ENCODE measurements at places on chromosomes 12 and 14.

DNA sequence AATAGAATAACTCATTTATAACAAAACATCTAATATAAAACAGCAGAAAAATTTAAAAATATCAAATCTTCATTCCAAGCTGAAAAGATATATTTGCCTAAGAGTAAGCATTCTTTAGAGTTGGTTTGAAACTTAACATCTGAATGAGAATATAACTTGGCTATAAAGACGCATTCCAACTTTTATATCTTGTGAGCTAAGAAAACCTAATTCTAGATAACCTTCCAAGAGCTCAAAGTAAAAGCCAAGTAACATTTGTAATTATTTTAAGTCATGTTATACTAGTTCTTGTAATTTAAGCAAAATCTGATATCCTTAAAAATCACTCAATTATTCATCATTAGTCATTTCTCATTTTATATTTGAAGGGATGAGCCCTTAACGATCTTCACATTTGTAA is 368.9 kb downstream of the C12orf50 start:
- no peak for DNase-seq

- DNase-seq, result no peak
These were observed 65.5 kb downstream of the KSR2 start for GRCh38 chr12:117903110-117903840.

DNA sequence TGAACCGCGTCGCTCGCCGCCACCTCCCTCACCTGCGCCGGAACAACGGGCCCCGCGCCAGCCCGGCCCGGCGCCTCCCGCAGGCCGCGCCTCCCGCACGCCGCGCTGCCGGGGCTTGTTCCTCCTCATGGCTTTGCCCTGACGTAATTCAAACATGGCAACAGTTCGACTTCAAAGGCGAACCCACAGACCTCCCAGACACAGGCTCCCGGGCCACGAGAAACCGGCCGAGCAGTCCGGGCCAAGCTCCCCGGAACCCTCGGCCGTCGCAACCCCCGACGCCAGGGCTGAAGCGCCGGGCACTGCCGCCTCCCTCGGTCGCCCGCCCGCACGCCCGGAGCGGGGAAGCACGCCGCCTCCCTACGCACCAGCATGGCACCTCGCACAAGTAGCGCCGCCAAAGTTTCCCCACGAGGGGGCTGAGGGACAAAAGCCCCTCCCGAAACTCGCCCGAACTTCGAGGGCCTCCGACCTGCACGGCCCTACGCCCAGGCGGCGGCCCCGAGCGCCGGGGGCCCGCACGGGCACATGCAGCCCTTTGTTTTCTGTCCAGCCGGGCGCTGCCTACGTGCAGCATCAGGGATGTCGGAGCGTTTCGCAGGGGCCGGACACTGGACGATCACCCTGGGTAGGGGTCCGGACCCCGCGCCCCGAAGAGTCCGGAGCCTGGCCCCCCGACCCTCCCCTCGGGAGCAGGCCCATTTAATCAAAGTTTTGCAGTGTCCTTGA is 1.7 kb downstream of the SINHCAF start:
- peak; percentile 70 for DNase-seq

DNA sequence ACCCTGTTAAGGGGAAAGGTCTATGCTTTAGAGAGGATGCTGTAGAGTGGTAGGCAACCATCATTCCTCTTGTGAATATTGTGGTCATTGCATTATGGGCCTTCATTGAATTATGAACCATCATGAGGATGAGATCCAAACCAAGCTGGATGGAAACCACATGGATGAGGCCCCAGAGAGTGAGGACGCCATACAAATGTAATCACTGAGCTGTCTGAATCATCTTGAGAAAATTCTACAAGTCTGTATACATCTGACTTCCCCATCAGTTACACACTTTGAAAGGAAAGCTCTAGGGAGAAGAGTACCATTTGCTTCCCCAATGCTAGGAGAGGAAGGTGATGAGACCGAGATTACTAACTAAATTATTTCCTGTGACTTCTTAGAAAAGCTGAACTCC is 172.9 kb downstream of the CACNA1C start:
- DNase-seq, result no peak

- DNase-seq, result no peak
These were observed 15.5 kb upstream of the MLXIP start for GRCh38 chr12:122062832-122063693.

- no peak for DNase-seq
These were observed 23.3 kb upstream of the MYF6 start for GRCh38 chr12:80684077-80684495.

GRCh38 chr12:117360222-117360550 is 1.2 kb downstream of the NOS1 start:
- no peak for DNase-seq

GRCh38 chr12:48986720-48987291 is 8.7 kb downstream of the WNT1 start:
- DNase-seq, result no peak

GRCh38 chr14:99260587-99261551 is 11.1 kb downstream of the BCL11B start:
- peak; percentile 52 for DNase-seq

DNA sequence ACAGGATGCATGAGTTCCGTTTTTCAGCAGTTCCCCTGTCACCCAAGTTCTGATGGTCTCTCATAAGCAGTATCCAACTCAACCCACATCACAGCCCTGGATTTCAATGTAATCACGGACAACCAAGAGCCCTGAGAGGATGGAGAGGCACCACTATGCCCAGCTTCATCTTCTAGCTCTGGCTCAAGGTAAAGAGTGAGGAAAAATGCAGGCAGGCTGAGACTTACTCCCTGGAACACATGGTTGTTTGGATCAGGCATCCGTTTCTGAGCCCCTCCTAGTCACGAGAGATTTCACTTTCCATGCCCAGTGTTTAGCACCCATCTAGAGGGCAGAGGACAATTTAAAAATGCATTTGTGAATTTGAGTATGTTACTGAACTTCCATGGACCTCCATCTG is 45.0 kb downstream of the ANO2 start:
- DNase-seq, result no peak

DNA sequence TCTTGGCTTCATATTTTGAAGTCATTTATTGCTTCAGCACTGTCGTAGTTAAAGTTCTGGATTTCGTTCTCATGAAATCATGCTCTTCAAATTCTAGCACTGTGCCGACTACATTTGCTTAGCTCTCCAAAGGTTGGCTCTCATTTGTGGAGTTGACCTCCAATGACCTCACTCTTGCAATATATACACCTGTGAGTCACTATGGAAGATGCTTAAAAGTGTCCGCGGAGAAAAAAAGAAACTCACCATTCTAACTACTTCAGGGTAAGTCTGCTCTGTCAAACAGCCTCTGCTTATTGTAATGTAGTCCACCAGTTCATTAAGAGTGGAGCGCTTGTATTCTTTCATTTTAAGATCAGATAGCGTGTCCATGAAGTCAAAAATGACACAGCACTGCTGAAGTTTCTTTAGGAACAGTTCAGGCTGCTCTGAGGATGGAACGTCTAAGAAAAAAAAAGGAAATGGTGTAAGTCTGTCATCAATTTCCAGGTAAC is 89.7 kb downstream of the PPP2R5E start:
- DNase-seq, result no peak

DNA sequence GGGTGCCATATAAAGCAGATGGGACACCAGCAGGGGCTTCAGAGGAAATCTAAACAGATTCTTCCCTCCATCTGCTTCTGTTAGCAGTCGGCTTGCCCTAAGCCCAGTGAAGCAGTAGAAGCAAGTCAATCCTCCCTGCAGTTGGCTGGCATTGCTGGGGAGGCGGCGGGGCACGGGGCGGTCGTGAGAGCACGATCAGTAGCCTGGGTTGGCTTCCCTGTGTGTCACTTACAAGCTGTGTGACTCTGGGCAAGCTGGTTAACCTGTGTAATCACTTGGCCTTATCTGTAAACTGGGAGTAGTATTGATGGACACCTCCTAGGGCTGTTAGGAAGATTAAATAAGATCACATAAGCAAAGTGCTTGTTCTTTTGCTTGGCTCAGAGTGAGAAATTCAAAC is 19.4 kb downstream of the MYRFL start:
- DNase-seq, result no peak

- DNase-seq, result no peak
These were observed 25.7 kb downstream of the TSHR start for GRCh38 chr14:80981156-80981555.

DNA sequence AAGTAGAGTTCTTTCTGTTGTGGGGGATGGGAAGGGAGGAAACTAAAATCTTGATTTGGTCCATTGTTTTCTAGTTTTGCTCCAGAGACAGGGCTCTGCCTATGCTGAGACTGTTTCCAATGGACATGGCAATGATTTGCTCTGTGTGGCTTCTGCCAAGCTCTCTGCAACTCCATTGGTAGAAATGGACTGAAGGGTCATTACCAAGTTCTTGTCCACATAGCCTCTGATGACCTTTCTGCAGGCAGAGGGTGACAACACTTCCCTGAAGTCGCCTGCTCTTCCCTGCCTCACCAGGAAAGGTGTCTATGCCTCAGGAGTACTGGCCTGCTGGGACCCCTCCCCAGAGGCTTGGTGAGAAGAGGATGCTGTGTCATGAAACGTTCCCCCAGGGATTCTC is 39.5 kb upstream of the NOS1 start:
- DNase-seq, result no peak

DNA sequence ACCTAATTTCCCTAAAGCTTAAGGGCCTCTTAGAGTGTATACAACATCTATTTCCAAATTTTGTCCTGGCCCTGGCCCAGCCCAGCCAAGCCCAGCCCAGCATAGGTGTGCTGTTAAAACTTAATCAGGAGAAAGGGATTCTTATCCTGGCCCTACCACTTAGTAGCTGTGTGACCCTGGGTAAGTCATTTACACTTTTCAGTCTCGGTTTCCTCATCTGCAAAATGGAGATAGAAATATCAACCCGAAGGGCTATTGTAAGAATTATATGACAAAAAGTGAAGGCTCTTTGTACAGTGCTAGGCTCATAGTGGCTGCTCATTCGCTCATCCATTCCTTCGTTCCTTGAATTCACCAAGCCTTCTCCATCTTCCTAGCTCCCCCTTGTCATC is 442 bp downstream of the ERG28 start:
- no peak for DNase-seq

- DNase-seq, result no peak
These were observed 427.1 kb downstream of the RPS29 start for GRCh38 chr14:49159081-49159480.

DNA sequence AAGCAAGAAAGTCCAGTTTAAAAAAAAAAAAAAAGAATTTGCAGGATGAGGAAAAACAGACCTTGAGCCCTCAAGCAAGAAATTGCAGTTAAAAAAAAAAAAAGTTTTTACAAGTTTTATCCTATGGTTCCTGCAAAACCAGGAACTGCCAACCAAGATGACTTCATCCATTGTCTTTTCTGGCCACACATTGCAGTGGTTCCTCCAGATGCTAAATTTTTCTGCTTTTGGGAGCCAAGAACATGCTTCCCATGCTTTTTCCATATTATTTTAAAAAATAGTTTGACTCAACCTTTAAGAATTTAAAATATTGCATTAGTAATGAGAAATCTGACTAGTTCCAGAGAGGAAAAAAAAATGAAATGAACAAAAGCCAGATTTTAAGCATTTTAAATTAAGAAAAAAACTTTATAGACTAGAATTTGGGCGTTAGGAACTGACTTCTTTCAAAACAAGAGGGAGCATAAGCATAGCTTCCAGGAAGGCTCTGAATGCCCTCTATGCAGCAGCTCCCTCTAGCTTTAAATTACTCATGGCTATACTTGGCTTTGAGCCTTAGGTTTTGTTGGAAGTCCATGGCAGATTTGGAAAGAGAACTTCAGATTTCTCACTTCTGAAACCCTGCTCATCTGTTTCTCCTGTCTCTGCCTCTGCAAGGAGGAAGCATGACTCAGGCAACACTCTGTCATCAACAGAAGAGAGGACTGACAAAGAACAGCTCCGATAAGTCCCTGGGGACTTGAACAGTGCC is 124.5 kb downstream of the GPR65 start:
- no peak for DNase-seq

- DNase-seq, result no peak
These were observed 33.5 kb upstream of the C14orf180 start for GRCh38 chr14:104545942-104546501.

DNA sequence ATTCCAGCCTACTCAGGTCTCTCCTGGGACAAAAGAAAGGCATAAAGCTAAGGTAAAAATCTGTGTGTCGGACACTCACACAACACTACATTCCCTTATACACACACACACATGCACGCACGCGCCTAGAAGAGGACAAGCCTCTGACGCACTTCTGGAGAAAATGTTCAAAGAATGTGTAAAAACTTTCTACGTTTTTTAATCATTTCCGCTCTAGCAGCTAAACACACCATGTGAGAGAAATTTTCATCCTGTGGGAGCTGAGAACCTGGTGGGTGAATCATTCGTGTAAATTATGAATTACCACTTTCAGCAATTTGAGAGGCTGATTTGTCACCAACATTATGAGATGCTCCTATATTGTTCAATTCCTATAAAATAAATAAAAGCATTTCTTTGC is 494.5 kb downstream of the TMEM132D start:
- DNase-seq, result no peak

- DNase-seq, result no peak
These were observed 3.6 kb downstream of the SLC4A8 start for GRCh38 chr12:51428256-51428655.

DNA sequence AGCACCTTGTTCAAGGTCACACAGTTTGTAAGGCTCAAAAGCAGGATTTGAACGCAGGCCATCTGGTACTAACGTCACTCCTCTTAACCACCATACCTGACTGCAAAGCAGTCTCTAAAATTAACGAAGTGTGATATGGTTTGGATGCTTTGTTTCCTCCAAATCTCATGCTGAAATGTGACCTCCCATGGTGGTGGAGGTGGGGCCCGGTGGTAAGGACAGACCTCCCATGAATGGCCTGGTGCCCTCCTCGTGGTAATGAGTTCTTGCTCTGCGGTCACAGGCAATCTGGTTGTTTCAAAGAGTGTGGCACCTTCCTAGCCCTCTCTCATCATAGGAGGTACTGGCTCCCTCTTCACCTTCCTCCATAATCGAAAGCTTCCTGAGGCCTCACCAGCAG is 102.2 kb upstream of the BCL2L14 start:
- no peak for DNase-seq

DNA sequence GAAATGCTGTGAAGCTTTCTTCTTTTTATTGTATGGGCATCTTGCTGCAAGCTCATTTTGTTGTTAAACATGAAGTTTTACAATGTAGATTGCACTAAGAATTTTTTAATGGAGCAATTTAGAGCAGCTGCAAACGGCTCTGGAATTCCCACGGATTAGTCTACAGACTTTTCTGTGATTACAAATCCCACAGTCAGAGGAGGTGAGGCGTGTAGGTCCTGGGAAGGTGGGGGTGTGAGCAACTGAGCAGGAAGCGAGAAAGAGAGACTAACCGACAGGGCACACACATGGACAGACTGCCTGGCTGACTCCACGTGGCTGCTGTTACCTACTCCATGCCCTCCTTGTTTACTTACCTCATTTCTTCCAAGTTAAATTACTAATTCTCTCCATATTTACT is 348.5 kb downstream of the NPAS3 start:
- no peak for DNase-seq
